ENCODE measurements at places on chromosomes 4 and X. TPM values are rescaled to one million over a fixed set of nuclear protein-coding genes. Genes with fewer than 3 reads are reported as not detected.

DNA sequence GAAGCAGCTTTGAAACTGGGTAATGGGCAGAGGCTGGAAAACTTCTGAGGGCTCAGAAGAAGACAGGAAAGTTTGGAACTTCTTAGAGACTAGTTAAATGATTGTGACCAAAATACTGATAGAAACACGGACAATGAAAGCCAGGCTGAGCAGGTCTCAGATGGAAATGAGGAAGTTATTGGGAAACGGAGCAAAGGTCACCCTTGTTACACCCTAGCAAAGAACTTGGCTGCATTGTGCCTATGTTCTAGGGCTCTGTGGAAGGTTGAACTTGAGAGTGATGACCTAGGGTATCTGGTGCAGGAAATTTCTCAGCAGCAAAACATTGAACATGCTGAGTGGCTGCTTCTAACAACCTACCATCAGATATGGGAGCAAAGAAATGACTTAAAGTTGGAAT, 50.8 kb upstream of the FBXW7 start:
- DNase-seq, result no peak

SPACA5 gene
- polyA plus RNA-seq, result 0.29 TPM

BMP3 gene
- polyA plus RNA-seq, result 0.48 TPM

HOPX gene
- polyA plus RNA-seq, result 25.4 TPM

KLHL13 gene
- 56.6 TPM for polyA plus RNA-seq
